Left lung (tissue), 14 donors: ENCODE measurements at places on chromosomes 6 and 20. TPM values are rescaled to one million over a fixed set of nuclear protein-coding genes. Genes with fewer than 3 reads are reported as not detected.

DNA sequence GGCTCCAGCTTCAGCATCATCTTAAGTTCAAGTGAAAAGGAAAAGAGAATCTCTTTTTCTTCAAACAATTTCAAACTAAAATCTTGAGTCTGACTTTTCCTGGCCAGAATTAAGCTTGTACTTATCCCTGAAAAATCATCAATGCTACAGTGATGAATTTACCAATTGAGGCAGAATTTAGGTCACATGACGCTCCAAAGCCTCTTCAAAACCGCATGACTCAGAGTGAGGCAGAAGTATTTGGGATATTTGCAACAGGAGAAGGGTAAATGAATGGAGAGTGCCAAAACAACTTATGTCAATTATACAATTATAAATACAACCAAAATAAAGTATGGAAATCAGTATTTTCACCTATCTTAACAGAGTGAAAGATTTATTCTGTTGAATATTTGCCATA is 515.5 kb downstream of the COL12A1 start:
- H3K27me3 ChIP-seq, result no peaks in the 10 kb centered on the region
- no peak overlapping the region for H3K27ac ChIP-seq
- no peaks in the 10 kb centered on the region for H3K4me1 ChIP-seq

GRCh38 chr6:119858901-119859300 is 509.3 kb upstream of the MAN1A1 start:
- DNase-seq, result no peak
- no peak overlapping the region for H3K4me3 ChIP-seq
- H3K27me3 ChIP-seq, result no peaks in the 10 kb centered on the region

DNA sequence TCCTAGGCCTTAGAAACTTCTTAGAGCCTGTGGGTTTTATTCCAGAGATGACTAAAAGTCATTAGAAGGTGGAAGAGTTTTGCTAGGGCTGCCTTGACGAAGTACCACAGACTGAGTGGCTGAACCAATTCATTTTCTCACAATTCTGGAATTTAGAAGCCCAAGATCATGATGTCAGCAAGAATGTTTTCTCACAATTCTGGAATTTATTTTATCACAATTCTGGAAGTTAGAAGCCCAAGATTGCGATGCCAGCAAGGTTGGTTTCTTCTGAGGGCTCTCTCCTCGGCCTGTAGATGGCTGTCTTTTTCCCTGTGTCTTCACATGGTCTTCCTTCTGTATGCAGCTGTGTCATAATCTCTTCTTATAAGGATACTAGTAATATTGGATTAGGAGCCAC is 672.9 kb upstream of the MARCKS start:
- DNase-seq, result no peak
- H3K36me3 ChIP-seq, result no peaks in the 10 kb centered on the region
- H3K27ac ChIP-seq, result no peak overlapping the region
- H3K4me3 ChIP-seq, result no peak overlapping the region

GRCh38 chr6:160027931-160028330 is 59.0 kb downstream of the IGF2R start:
- H3K27me3 ChIP-seq, result no peaks in the 10 kb centered on the region
- H3K27ac ChIP-seq, result no peak overlapping the region
- H3K36me3 ChIP-seq, result no peaks in the 10 kb centered on the region

GRCh38 chr6:121319112-121319553 is 15.1 kb downstream of the TBC1D32 start:
- H3K27me3 ChIP-seq, result no peaks in the 10 kb centered on the region
- DNase-seq, result no peak
- no peaks in the 10 kb centered on the region for H3K36me3 ChIP-seq
- no peak overlapping the region for H3K27ac ChIP-seq
- H3K4me3 ChIP-seq, result no peak overlapping the region

GRCh38 chr20:63775096-63775978 is 35.8 kb downstream of the SLC2A4RG start:
- H3K36me3 ChIP-seq, result no peaks in the 10 kb centered on the region
- H3K4me1 ChIP-seq, result peaks cover 24% of the 10 kb centered on the region
- DNase-seq, result peak; percentile 66

DNA sequence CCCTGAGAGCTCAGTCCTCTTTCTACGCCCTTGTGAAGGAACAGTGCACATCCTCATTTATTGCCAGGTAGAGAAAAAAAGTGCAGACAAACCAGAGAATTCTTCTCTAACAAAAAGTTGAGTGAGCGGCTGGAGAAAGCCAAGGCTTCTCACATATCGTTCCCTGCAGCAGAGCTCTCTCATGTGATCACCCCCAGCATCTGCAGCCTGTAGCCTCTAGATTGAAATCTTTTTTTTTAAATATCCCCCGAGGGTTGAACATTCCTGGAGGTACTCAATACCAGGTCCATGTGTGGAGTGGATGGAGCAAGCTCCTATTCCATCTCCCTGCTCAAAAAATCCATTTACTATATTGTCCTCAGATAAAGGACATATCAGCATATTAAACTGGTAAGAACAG is 22.9 kb upstream of the ZNF133 start:
- H3K4me3 ChIP-seq, result no peak overlapping the region
- no peaks in the 10 kb centered on the region for H3K4me1 ChIP-seq
- no peaks in the 10 kb centered on the region for H3K36me3 ChIP-seq
- H3K27me3 ChIP-seq, result no peaks in the 10 kb centered on the region

DNA sequence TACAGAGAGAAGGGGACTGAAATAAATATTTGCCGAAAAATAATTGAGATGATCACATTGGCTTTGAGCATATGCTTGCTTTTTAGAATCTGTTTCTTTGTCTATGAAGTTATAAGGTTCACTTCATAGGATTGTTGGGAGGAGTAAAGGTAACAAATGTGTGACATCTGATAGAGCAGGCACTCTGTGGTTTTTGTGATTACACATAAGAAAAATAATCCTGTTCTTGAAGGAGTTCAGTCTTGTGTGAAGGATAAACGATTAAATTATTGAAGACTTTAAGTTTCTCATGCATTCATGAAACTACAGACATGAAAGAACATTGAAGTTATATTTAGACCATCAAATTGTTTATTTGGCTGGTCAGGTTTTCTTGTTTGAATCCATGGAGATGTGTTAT is 45.0 kb downstream of the QKI start:
- peak overlapping the region; percentile 58 for H3K27ac ChIP-seq
- no peaks in the 10 kb centered on the region for H3K27me3 ChIP-seq
- no peak overlapping the region for H3K4me3 ChIP-seq
- no peak for DNase-seq

- peaks cover 6% of the 10 kb centered on the region for H3K36me3 ChIP-seq
- H3K27ac ChIP-seq, result no peak overlapping the region
- no peak overlapping the region for H3K4me3 ChIP-seq
- no peaks in the 10 kb centered on the region for H3K4me1 ChIP-seq
- H3K27me3 ChIP-seq, result no peaks in the 10 kb centered on the region
Measured at GRCh38 chr6:41093729-41094128, 21.0 kb downstream of the NFYA start.

DNA sequence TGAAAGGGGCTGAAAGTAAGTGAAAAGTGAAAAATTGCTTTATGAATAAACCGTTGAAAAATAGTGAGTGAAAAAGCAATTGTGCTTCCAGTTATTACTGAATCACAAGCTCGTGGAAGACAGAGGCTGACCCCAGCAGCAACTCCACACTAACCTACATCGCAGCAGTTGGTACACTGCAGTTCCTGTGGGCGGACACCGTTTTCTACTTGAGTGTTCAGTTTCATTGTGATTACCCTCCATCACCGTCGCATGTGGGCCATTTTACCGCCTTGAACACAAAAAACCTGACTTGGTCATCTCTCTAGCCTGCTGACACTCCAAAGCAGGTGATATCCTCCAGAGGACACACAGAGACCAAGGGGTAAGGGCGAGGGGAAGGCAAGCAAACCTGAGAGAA is 28.4 kb downstream of the PRDM1 start:
- H3K27me3 ChIP-seq, result no peaks in the 10 kb centered on the region
- no peak overlapping the region for H3K4me3 ChIP-seq
- no peaks in the 10 kb centered on the region for H3K4me1 ChIP-seq
- DNase-seq, result no peak

DNA sequence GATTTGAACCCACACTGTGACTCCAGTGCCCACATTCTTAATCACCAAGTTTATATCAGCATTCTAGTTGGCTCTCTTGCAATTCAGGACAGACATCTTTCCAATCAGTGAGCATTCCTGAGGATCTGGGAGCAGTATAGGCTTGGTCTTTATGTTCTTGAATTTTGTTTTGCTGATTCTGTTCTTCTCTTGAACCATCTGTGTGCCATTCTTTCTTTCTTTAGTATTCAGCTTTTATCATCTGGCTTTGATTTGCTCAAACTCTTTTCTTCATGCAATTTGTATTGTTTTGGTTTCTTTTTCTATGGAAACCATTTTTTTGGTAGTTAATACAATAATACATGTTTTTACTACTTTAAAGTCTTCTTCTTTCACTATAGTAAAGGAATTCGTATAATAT is 162.4 kb downstream of the CD109 start:
- no peaks in the 10 kb centered on the region for H3K4me1 ChIP-seq
- DNase-seq, result no peak
- no peak overlapping the region for H3K27ac ChIP-seq
- no peaks in the 10 kb centered on the region for H3K36me3 ChIP-seq
- no peaks in the 10 kb centered on the region for H3K27me3 ChIP-seq

GRCh38 chr20:45323731-45324130 is 15.6 kb upstream of the MATN4 start:
- no peaks in the 10 kb centered on the region for H3K27me3 ChIP-seq
- no peak overlapping the region for H3K27ac ChIP-seq
- H3K4me3 ChIP-seq, result no peak overlapping the region
- H3K4me1 ChIP-seq, result peaks cover 21% of the 10 kb centered on the region
- no peak for DNase-seq

The SYCP2L gene
- total RNA-seq, result 0.45 TPM

The RAET1G gene
- 0.76 TPM for total RNA-seq

The DCDC2 gene
- total RNA-seq, result 8.4 TPM

The BICRAL gene
- 12.6 TPM for total RNA-seq

The MCCD1 gene
- total RNA-seq, result not detected

The RUNX2 gene
- total RNA-seq, result 5.2 TPM
